ENCODE measurements at places on chromosomes 3 and 15. TPM values are rescaled to one million over a fixed set of nuclear protein-coding genes. Genes with fewer than 3 reads are reported as not detected.

- peak; percentile 66 for DNase-seq
Measured at GRCh38 chr3:159829539-159830227, 159.0 kb upstream of the IL12A start.

DNA sequence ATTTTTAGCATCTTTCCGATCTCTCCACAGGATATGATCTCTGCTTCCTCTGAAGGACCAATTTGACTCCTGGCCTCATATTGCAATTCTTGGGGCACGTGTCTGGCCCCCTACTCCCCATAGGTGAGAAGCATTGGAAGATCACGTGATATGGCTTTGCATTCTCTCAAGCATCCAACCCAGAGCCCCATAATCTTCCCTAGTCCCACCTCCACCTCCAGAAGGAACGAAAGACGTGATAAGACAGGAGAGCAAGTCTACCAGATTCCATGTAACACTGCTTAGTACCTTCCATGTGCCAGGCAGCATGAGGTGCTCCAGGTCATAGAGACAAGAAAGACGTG lies 176.3 kb downstream of the MEGF11 start:
- no peak for DNase-seq

DNA sequence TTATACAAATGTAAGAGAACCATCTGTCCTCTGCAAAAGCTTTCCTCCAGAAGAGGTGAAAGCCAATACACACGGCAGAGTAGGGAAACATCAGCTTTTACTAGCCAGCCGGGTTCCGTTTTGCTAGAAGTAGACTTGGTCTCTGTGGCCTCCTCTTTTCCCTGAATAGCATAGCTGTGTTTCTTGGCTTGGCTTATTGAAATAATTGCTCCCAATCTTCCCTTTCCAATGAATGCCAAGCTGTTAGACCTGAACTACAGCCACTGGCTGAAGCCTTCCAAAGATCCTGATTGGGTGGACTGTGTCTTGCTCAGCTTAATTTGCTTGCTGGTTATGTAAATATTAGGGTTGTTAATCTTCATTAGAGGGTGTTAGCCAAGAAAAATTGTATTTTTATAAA lies 157.8 kb upstream of the ROPN1 start:
- DNase-seq: no peak

DNA sequence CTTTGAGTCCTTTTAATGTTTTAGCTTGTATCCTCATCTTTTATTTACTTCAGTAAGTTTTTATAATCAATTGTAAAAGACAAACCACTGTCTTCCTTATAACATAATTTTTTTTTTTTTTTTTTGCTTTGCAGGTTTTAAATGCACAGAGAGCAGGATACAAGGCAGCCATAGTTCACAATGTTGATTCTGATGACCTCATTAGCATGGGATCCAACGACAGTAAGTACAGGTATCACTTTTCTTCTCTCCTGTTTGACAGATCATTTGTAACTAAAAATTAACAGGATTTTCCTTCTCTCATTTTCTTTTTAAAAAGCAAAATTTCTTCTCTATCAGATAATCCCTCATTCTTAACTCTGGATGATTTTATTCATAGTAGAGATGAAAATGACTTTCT lies 75.4 kb downstream of the PFN2 start:
- DNase-seq: no peak

ADIPOQ gene
- total RNA-seq: not detected

GRCh38 chr3:158896729-158897128 lies 94.9 kb downstream of the MFSD1 start:
- DNase-seq: no peak

DNA sequence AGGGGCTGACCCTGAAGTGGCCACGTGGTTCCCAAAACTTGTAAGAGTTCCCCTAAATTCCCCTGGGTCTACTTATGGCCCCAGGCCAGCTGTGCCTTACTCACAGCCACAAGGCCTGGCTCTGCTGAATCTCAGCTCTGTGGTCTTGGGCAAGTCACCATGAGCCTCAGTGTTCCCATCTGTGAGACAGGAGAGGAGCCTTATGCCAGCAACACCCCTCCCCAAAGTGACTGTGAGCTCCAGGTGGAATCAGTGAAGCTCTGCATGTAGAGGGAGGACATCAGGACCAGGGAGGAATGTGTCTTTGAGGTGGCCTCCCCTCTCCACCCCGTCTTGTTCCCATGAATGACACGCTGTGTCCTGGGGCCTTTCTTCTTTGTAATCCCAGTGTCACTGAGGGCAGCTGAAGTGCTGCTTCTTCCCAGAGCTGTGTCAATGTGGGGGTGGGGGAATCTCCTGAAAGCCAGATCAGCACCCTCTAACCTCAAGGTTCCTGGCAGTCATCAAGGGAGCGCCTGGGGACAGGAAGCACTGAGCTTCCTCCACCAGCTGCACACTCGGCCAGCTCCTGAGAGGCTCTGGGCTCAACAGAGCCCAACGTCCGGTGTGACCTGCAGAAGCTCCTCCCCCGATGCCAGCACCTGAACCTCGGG lies 258.9 kb downstream of the UACA start:
- peak; percentile 53 for DNase-seq

DNA sequence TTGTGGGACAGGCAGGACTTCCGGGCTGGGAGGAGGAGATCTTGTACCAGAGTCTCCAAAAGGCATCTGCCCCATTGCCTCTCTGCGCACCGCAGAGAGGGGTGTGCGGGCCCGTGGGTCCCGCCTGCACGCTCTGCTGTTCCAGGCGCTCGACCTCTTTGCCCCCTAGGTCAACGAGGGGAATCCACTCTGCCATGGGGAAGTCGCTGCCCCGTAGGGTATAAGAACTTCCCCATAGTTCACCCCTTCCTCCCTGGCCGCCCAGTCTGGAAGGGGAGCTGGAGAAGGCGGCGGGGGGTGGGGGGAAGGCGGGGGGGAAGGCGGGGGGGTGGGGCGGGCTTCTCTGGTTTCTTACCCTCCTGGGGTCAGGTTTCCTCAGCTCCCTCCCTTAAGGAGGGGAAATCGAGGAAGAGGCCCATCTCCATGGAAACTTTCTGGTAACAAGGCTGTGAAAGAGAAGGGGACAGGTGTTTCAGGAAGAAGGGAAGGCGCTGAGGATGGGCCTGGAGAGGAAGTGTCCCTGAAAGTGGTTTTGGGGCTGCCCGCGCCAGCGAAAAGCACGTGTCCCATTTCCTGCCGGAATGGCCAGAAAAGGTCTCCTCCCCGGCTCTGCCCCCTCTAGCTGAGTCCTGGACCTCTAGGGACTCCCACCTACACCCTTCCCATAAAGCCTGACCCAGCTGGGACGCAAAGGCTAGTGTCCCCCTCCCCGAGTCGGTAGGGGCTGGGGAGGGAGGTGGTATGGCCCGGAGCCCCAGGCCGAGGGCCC lies 27.5 kb downstream of the NR1I2 start:
- no peak for DNase-seq

DNA sequence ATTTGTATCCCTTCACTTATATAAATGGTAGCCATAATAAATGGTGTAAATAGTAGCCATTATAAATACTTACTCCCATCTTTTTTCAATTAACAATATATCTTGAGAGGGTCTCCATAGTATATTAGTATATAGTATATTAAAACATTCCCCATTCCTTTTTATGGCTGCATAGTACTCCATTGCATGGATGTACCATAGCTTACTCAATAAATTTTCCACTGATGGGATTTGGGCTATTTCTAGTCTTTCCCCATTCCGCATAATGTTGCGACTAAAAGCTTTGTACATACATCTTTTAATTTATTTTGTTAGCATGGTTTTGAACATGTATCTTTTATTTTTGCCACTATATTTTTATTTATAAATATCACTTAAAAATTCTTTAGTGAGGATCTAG lies 366.3 kb downstream of the IL20RB start:
- no peak for DNase-seq

SATB1 gene
- total RNA-seq: 6.3 TPM

AHSG gene
- not detected for total RNA-seq

PPARG gene
- 13.2 TPM for total RNA-seq

DNA sequence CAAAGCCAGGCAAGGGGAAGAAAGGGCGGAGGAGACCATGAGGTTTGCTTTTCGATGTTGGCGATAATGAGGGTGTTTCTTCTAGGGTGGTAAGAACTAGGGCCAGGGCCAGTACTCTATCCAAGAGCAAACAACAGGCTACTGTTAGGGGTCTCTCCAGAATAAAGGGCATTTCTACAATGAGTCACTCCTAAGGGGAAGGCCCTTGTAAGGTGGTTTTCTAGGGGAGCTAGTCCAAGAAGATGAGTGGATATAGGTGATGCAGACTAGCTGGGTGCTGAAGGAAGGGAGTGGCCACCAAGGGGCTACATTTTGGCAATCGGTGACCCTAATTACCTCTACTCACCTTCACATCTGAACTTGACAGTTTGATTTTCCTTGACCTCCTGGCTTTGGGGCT lies 148.5 kb upstream of the HACD2 start:
- DNase-seq: peak; percentile 53

RPLP1 gene
- total RNA-seq: 499 TPM

NANOGP8 gene
- not detected for total RNA-seq

KCNMB3 gene
- 3.5 TPM for total RNA-seq

GRCh38 chr3:133374708-133375402 lies 25.0 kb upstream of the BFSP2 start:
- no peak for DNase-seq

DNA sequence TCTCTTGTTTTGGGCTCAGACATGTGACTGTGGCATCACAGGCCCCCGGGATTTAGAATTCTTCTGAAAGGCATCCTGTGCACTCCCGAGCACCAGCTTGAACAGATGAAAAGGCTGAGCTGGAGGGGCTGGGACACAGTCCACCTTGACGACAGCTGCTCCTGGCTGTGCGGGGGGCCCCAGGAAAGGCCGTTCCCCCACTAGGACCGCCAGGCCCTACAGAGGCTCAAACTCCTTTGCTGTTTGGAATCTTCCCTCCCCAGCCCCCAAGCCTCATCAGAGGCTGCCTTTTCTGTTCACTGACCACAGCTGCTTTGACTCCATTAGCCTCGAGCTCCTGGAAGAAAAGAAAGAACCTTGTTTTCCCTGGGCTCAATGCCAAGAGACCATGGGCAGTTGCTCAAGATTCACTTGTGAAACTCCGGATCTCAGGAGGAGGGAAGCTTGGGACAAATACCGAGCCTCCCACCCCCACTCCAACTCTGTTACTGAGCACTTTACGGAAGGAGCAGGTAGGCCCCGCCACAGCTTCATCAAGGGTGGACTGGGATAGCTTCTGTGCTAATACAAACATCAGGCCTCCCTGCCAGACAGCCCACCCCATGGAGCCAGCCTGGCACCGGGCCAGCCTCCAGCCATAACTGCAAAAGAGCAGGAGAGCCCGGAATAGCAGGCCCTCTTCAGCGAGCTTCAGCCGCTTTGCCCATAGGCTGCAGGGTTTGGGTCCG lies 15.7 kb downstream of the CIDEC start:
- DNase-seq: peak; percentile 16

DNA sequence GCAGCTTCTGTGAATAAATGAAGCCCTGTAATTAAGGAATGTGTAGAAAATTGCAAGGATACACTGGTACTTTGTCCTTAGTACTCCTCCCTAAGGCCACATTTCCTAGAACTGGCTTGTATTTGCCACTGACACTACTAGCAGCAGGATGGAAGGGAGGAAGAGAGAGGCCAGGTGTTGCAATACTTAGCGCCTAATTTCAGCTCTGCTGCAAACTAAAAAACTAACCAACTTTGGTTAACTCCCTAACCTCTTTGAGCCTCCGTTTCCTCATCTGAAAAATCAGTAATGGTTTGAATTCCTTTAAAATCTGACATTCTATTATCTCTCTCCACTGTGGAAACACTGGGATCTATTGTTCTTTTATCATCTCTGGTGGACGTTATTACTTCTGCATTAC lies 257.0 kb downstream of the SV2B start:
- DNase-seq: no peak

DNA sequence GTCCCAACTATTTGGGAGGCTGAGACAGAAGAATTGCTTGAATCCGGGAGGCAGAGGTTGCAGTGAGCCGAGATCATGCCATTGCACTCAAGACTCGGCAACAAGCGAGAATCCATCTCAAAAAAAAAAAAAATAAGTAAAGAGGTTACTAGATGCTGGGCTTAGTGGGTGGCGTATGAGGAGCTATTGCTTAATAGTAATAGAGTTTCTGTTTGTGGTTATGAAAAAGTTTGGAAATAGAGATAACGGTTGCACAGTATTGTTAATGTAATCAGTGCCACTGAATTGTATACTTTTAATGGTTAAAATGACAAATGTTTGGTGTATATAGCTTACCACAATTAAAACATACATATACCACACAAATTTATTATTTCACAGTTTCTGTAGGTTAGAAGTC lies 14.7 kb upstream of the HHATL start:
- DNase-seq: no peak

GPR171 gene
- not detected for total RNA-seq

DNA sequence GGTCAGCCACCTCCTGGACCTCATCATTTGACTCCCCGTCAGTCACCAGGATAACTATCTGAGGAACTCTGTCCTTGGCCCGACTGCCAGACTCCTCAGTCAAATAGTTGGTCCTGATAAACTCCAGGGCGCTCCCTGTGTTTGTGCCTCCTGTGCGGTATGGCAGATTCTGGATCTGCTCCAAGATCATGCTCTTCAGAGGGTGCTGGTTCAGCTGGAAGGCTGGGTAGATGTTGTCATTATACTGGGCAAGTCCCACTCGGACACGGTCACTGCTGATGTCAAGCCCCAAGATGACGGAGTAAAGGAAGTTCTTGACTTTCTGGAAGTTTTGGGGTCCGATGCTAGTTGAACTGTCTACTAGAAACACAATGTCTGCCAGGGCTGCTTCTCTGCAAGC lies 31.1 kb upstream of the CAPN7 start:
- no peak for DNase-seq

ARGFX gene
- not detected for total RNA-seq

DNA sequence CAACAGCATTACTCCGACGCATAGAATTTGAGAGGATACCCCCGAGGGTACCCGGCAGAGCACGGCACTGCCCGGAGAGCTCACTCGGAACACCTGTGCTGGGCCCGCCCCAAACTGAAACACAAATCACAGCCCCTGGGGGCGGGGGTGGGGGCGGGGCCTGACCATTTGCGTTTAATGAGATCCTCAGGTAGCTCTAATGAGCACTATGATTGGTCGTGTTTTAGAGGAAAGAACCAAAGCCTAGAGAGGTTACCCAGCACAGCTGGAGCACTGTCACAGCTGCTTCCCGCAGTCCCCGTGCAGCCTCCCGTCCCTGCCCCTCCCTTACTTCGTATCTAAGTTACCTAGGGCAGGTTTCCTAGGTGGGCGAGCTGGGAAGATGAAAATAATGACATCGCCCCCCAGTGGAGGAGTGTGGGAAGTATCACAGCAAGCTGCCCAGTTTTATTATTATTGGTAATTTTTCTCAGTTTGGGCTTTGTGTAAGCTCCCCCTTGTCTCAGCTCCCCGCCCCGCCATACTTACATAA lies 187.1 kb downstream of the PDE8A start:
- DNase-seq: no peak

EPM2AIP1 gene
- total RNA-seq: 24.2 TPM

GRCh38 chr3:172803489-172803888 lies 53.0 kb downstream of the ECT2 start:
- peak; percentile 42 for DNase-seq

GRCh38 chr3:186414735-186415419 lies 52.8 kb upstream of the DGKG start:
- DNase-seq: peak; percentile 83

DNA sequence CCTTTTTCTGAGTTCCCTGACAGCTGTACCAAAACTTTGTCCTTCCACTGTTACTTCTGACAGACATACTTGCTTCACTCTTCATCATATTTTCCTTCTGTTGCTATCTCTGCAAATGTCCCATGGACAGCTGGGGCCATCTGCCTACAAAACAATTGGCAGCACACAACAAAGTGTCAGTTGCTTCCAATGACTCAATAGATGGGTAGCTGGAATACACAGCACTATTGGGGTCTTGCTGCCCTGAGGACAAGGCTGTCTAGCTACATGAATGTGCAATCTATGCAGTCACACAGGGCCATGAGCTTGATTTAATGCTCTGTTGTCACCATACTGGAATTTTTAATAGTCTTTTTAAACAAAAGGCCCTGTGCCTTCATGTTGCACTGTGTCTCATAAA lies 192.8 kb downstream of the DTWD1 start:
- no peak for DNase-seq

Measured in A172 (cell line).